ENCODE measurements at places on chromosomes 3 and 15.

DNA sequence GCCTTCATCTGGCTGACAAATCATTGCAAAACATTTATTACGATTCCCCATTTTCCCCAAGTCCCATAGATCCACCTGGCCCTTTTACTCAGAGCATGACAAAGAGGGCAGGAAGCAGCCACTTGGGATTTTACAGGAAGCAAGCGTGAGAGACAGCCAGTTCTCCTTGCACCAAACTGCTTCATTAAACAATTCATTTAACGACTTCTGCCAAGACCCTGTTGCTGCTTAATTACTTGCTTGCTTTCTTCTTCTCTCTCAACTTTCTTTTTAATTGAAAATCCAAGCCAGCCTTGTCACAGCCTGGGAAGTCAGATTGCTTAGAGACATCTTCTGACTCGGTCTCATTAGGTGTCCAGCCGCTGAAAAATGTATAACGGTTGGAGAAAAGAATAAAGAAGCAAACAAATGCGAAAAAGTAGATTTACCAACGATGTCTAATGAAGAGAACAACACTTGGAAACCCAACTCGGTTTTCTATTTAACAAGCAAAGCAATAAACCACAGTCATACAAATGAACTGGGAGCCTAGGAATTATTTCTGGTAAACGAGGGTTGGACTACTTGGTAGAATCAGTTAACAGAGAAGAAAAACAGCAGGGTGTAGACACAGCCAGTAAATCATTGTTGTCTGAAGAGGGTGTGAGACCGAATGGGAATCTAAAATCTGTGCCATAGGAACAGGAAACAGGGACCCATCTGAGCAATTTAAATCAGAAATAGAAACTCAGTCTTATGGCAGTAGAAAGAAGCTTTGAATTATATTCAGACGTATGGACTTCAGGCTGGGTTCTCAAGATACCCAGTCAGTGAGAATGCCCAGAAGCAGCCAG lies 298.3 kb downstream of the LRRC3B start:
- H3K4me3 ChIP-seq, result no peak overlapping the region
- no peak for DNase-seq
- H3K27me3 ChIP-seq, result no peaks in the 10 kb centered on the region
- no peaks in the 10 kb centered on the region for H3K36me3 ChIP-seq
- H3K27ac ChIP-seq, result no peak overlapping the region

GRCh38 chr15:77417602-77418001 lies 2.3 kb downstream of the PEAK1 start:
- DNase-seq, result no peak
- H3K4me3 ChIP-seq, result no peak overlapping the region
- H3K36me3 ChIP-seq, result no peaks in the 10 kb centered on the region
- no peak overlapping the region for H3K27ac ChIP-seq

DNA sequence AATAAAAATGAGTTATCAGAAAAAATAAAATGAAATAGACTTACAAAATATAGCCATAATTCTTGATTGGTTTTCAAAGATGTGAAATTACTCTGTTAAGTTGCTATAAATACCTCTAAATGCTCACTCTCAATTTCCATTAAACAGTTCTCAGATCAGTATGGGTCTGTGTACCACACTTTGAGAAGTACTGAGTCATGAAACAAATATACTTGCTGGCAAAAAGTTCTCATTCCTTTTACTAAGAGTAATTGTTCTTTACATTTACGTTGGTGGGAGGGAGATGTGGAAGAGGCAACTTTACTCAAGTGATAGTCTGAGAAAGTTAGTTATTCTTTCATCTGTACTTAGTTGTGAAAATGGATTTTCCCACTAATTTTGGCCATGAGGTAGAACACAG lies 96.3 kb downstream of the ZNF385D start:
- no peak for DNase-seq
- H3K4me3 ChIP-seq, result no peak overlapping the region
- no peak overlapping the region for H3K27ac ChIP-seq
- H3K36me3 ChIP-seq, result no peaks in the 10 kb centered on the region
- H3K27me3 ChIP-seq, result no peaks in the 10 kb centered on the region

- H3K27ac ChIP-seq, result no peak overlapping the region
- DNase-seq, result no peak
- H3K4me3 ChIP-seq, result no peak overlapping the region
- no peaks in the 10 kb centered on the region for H3K27me3 ChIP-seq
- no peaks in the 10 kb centered on the region for H3K4me1 ChIP-seq
Measured at GRCh38 chr15:96262097-96262496, 68.4 kb upstream of the NR2F2 start.

GRCh38 chr3:197750858-197751737 lies 1.4 kb downstream of the FYTTD1 start:
- H3K4me3 ChIP-seq, result peak overlapping the region; percentile 78
- no peaks in the 10 kb centered on the region for H3K27me3 ChIP-seq
- peak; percentile 5 for DNase-seq
- no peaks in the 10 kb centered on the region for H3K36me3 ChIP-seq

DNA sequence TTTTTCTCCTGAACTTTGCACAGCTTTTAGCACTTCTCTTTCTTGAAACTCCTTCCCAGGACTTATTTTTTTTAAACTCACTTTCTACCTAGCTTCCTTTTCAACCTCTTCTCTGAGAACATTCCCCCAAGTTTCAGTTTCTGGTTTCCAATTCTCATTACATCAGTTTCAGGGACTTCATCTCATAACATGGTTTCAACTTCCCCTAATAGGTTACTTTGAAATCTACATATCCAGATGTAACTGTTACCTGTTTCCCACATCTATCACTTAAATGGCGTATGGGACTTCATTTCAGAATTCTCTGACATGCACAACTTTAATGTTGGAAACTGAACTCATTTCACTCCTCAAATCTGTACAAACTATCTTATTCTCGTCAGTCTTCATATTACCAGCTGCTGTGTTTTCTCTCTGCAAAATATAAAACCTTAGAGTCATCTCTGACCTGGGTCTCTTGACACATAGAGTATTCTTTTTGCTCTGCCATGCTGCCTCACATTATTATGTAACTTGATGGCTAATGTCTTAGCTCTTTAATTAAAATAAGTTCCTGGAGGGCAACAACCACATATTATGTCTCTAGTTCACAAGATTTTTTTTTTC lies 58.4 kb downstream of the NME9 start:
- no peak overlapping the region for H3K27ac ChIP-seq
- no peaks in the 10 kb centered on the region for H3K27me3 ChIP-seq
- no peaks in the 10 kb centered on the region for H3K4me1 ChIP-seq

GRCh38 chr15:78364233-78364632 lies 24.1 kb downstream of the CRABP1 start:
- H3K27me3 ChIP-seq, result peaks cover 14% of the 10 kb centered on the region
- H3K4me1 ChIP-seq, result no peaks in the 10 kb centered on the region
- no peak overlapping the region for H3K4me3 ChIP-seq
- no peak for DNase-seq

Measured in T-cell (primary cell).